Activated T-helper 1 cell treated with Interleukin-2 at 50 U/mL for 16 hours (primary cell): ENCODE measurements at places on chromosomes 2 and 18.
A peak's percentile ranks its signal among the peaks of the same experiment; 100 is the strongest.

- DNase-seq, result no peak
Observed at GRCh38 chr2:166831930-166832329, 56.4 kb upstream of the XIRP2 start.

- DNase-seq, result no peak
Observed at GRCh38 chr2:24885221-24886125, 34.6 kb downstream of the ADCY3 start.

GRCh38 chr2:33660416-33661123 lies 61.5 kb upstream of the FAM98A start:
- DNase-seq, result no peak

- no peak for DNase-seq
Observed at GRCh38 chr2:70870790-70871189, 35.2 kb upstream of the CD207 start.

- no peak for DNase-seq
Observed at GRCh38 chr2:196260546-196260945, 89.2 kb upstream of the STK17B start.

GRCh38 chr2:3848776-3849175 lies 145.4 kb downstream of the DCDC2C start:
- no peak for DNase-seq

GRCh38 chr2:157228946-157229345 lies 28.6 kb upstream of the GALNT5 start:
- DNase-seq, result no peak

DNA sequence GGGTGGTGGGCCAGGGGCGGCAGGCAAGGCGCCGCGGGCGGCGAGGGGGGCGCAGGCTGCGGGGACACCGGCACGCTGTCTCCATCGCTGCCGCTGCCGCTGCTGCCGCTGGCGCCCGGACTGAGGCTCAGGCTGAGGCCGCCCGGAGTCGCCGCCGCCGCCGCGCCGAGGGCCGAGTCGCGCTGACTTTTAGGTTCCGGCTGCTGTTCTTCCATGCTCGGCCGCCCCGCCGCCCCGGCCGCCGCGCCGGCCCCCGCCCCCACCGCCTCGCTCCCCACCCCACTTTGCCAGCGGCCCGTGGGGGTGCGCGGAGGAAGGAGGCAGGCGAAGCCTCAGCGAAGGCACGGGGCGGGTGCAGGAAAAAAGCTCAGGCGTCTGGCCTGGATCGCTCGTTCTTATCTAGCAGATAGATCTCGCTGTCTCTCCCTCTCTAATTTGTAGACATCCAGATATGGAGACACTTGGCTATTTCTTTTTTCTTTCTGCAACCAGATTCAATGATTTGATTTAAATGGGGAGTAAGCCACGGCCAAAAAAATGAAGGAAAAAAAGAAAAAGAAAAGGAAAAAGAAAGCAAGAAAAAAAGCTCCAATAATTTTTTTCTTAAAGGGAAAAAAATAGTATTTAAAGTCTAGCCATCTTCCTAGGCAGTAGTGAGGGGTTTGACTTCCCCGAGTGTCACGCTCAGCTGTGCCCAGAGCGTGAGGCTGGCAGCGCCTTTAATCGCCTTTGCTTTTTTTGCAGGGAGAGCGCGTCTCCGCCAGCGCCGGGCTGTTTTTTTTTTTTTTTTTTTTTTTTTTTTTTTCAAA lies at the start of gene EN1:
EN1 (minus strand) TSS at position 696 of the 809 bp plus-strand sequence; CDS start at position 215, 481 bp downstream.
- DNase-seq, result no peak

DNA sequence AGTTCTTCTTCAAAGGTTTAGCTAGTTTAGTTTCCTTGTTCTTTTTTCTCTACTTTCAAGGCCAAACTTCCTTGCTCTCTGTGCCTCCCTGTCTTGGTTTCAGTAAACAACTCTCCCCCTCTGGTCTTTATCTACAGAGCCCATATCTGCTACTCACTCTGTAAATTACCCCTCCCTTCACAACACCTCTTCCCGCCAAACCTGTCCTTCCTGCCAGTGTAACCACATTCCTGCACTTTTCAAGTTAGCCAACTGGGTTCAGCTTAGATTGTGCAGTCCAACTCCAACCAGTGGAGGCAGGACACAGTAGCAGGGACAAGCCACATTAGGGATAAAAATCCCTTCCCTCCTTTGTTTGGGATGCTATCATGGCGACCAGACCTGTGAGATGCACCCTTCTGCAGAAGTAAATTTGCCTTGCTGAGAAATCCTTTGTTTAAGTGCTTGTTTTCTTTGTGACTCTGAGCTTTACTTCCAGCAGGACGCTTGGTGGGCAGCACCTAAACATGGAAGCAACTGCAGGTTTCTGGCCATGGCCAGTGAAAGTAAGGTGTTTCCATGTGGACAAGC lies 706.0 kb downstream of the KCNJ3 start:
- no peak for DNase-seq

GRCh38 chr2:173191601-173192000 lies 116.0 kb downstream of the MAP3K20 start:
- DNase-seq, result no peak

DNA sequence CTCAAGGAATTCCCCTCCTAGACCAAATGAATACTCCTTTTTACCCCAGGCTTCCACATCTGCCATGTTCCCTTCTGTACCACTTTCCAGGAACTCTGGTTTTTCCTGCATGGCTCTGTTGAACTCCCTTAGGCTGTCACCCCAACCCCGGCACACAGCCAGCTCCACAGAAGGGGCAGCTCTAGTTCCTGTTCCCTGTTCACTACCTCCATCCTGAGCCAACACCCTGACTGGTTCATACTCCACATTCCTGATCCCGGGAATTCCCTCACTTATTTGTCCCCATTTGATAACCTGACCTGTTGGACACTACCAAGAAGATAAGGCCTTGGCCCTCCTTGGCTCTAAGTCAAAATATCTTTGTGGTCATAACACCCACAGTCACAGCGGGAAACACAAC lies 280.9 kb upstream of the RAB6C start:
- DNase-seq, result no peak

DNA sequence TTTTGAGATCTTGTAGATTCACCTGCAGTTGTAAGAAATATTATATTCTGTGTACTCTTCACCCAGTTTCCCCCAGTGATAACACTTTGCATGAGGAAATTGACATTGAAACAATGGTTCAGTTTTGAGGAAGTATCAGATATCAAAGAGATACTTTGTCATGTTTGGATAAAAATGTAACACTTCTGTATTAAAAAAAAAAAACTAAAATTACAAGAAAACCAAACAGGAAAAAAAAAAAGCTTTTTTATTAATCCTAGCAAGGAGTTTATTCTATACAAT lies 204.0 kb downstream of the ARL4C start:
- DNase-seq, result no peak

GRCh38 chr2:147636238-147636882 lies 208.5 kb upstream of the ACVR2A start:
- DNase-seq, result no peak

DNA sequence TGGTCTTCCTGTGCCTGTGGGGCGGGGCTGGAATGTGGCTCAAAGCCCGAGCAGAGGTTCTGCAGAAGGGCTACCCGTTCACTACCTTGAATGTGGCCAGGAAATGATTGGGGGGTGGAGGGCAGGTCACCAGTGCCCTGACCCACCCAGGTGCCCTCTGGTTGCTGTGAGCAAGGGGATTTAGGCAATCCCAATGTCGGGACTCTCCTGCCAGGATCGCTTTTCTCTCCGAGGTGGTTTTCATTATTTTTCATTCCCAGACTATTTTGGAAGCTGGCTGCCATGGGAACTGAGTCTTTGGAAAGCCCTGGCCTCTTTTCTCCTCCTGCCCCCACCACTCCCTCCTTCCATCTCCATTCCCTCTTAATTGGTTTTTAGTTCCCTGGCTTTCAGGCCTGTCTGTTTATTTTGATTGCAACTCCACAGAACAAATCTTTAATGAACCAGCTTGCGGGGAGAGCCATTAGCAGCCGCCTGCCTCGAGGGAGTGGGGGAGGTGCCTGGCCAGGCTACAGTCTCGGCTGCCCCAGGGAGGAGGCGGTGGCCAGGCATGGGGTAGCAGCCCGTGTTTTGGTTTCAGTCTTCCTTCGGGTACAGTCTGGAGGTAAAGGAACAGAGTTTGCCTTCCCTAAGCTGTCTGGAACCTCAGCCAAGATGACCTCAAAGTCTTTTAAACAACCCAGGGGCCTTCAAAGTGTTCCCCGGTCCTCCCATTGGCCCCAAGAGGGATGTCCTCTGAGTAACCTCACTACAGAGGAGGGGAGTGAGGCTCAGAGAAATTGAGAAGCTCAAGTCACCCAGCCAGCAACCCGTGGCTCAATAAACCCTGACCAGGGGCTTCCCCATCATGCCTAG lies 114.4 kb upstream of the HAAO start:
- DNase-seq, result no peak

GRCh38 chr2:34003795-34004194 lies 404.7 kb upstream of the FAM98A start:
- no peak for DNase-seq

- DNase-seq, result peak; percentile 44
Observed at GRCh38 chr2:234292205-234292961, 204.5 kb downstream of the ARL4C start.

GRCh38 chr2:3297523-3297922 lies 80.1 kb downstream of the EIPR1 start:
- DNase-seq, result no peak

DNA sequence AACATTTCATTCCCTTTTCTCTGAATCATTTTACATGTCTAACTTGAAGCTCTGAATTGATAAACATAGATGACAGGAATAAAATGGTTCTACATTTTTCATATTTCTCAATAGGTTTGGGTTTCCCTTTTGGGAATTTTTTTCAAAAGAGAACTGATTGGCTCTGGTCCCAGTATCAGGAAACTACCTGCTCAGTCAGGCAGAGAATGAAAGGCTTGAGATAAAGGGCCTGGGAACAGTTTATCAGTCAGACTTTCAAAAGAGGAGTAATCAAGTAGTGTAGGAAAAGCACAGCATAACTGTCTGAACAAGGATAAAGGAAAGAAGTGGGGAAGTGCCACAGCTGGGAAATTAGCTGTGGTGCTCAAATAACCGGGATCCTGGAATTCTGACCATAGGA lies 28.3 kb upstream of the CCL20 start:
- DNase-seq, result no peak

DNA sequence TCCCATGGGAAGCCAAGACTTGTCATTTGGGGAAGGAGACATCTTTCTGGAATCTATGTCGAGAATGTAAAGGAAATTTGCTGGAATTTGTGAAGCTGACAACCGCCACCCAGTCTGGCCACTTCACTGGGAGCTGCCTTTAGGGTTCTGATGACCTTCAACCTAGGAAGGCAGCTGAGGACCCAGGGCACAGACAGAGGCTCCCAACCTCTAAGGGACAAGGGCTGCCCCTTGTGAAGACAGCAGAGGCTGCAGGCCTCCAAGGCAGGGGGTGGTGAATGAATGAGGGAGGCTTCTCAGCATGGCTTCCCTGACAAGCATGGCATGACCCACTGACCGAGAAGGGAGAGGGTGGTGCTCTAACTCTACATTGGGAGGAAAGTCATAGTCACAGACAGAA lies 128.9 kb upstream of the ASB18 start:
- DNase-seq, result no peak

DNA sequence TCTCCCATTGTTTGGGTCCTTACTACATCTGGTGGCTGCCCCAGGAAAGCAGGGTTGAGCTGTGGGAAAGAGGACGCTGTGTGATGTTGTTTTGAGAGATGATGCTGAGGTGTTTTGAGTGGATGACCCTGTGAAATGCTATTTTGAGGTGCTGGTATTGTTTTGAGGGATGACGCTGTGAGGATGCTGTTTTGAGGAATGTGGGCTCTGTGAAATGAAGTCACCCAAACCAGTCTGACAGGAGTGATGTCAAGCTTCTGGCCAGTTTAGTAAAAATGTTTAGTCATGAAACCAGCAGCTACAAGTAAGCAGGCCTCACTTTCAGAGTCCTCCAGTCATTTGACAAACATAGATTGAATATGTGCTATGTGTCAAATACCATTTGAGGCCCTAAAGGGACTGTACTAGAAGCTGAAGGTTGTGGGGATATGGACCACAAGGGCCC lies 16.1 kb upstream of the PUM2 start:
- no peak for DNase-seq

DNA sequence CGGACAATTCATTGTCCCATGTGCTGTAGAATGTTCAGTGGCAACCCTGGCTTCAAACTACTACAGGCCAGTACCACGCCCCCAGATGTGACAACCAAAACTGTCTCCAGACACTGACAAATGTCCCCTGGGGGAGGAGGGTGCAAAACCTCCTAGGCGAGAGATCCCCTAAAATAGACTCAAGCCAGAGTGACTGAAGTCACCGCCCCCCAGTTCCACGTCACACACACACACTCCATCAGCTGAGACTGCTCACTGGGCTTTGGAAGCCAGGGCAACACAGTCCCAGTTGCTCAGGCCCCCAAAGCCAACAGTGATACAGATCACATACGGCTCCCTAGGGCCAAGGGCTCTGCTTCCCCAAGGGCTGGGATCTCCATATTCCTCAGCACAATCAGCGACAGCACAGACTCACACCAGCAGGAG lies 19.1 kb downstream of the HDAC4 start:
- DNase-seq, result no peak

GRCh38 chr2:160254189-160254762 lies 54.2 kb upstream of the ITGB6 start:
- no peak for DNase-seq

DNA sequence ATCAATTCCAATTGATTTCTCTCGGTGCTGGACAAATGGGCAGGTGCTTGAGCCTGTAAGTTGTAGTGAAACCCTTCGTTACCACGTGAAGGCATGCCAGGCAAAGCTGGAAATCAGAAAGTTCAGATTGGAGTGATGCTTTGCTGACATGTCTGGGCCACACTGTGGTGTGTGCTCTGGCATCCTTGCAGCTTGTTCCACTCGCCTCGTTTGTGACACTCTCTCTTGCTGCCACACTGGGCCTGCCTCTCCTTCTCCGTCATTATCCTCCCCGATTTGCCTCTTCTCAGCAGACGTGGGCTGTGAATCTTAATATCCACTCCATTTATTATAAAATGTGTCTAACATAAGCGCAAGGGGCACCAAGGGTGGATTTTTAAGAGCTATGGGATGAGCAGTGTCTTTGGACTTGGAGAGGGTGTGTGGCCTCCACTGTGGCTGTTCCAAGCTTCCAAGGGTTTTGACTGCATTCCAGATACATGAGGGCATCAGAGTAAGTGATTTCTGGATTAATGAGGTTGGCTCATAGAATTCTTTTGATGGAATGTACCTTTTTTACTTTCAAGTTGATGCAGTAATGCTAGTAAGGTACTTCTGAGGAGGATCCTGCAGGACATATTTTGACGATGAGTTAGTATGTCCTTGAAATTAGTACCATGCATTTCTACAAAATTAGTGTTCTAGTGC lies 238.8 kb downstream of the TPGS2 start:
- DNase-seq, result no peak

DNA sequence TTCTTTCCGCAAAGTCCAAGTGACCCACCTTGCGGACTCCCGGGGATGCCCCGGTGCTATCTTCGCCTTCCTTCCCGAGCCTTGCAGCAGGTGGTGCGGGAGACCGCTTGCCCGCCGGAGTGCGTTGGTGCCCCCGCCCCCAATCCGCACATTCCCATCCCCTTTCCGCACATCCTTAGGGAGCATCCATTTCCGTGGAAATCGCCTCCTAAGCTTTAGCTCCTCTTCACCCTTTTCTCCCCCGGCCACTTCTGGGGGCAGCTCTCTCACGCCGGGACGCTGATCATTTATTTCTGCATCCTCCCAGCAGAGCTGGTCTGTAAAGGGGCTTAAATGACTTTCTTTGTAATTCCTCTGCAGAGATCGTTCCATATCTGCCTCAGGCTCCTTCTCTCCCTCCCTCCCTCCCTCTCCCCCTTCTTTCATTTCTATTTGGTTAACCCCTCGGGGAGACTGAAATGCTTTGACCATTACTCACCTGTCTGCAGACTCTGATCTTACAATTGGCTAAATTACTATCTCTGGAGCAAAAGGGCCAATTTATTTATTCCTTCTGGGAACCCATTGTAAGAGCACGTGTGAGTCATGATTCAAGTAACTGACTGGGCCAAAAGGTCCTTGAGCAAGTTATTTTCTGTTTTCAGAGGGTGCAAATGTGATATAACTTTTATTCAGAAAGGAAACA lies 1.3 kb upstream of the LYPD1 start:
- DNase-seq, result no peak
